ENCODE measurements at places on chromosomes 4 and X.

DNA sequence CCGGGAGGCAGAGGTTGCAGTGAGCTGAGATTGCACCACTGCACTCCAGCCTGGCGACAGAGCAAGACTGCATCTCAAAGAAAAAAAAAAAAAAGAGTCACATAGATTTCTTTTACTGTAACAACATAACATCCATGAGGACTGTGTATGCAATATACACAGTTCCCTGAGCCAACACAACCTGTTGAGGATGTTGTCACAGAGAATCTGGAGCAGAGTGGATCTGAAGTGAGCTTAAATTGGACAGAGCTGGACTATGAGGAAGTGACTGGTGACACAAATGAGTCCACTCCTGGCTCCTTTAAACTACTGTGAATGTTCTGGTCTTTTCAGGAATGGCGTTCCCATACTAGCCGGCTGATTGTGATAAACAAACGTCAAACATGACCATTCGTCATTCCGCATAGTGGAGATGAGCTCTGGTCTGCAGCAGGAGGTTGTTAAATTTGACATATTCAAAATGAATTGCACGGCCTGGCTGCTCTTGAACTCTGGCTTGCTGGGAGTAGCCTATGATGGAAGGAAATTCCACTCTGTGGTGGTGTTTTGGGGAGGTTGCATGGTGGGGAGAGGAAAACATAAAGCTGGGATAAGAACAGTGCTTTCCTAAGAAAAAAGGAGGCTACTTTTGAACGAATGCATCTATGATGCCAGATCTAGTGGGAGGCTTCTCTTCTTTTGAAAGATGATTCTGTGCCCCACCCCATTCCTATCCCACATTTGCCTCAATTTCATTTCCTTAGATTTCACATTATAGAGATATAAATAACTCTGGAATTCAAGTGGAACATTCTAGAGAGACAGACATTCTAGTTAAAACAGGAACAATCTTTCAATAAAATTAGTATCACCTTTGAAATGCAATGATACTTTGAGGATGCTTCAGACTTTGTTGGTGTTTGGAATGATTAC is 149.5 kb downstream of the SHROOM3 start:
- no peak for DNase-seq

DNA sequence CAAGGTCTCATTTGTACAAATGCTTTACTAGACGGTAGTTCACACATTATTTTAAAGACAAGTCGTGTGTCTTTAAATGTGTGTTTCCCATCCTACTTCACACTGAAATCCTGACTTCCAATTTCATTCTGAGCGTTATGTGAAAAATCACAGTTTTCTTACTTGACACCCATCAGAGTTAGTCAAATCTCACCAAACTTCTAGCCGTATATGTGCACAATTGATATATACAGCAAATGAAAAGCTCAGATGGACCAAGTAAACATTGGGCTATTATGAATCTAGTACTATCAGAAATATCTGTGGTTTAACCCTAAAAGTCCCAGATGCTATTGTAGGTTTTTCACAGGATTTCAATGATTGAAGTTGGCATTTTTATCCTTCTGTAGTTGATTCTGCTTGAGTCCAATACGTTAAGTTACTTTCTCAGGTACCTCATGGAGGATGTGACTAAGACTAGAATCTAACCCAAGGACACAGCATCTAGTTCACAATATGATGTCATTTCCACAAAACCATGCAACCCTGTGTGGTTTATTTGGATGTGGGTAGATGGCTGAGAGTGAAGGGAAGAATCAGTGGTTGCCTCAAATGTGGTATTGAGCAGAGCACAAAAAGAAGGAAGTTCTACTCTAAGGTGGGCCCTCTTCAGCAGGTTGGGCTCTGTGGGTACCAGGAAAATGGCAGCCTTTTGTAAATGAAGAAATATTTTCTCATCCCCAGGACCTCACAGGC is 22.1 kb upstream of the TRIM60 start:
- no peak for DNase-seq

GRCh38 chr4:39609454-39609931 is 29.2 kb downstream of the SMIM14 start:
- DNase-seq: no peak

- no peak for DNase-seq
Observed at GRCh38 chrX:10608099-10608498, 12.3 kb downstream of the MID1 start.

DNA sequence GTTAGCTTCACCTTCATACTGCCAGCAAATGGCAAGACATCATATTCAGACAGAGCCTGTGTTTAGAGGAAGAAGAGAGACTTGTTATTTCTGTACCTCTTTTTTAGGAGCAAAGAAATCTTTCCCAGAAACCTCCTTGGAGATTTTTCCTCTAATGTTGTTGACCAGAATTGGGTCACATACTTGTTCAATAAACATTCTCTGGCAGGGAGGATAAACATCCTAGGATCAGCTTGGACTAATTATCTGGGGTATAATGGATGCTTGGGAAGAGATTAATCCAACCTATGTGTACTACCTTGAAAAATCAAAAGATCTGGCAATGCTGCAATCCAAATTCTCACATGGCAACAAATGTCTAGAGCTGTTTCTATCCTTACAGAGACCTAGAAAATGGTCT is 8.4 kb upstream of the PRSS12 start:
- DNase-seq: no peak

All from left kidney (tissue), 8 donors.